ENCODE measurements at places on chromosomes 16 and 17. TPM values are rescaled to one million over a fixed set of nuclear protein-coding genes. Genes with fewer than 3 reads are reported as not detected.

Gene IGF2BP1
- total RNA-seq: not detected

Gene CPD
- 57.8 TPM for total RNA-seq

Gene HASPIN
- 0.16 TPM for total RNA-seq

Gene STARD3
- total RNA-seq: 49.2 TPM

DNA sequence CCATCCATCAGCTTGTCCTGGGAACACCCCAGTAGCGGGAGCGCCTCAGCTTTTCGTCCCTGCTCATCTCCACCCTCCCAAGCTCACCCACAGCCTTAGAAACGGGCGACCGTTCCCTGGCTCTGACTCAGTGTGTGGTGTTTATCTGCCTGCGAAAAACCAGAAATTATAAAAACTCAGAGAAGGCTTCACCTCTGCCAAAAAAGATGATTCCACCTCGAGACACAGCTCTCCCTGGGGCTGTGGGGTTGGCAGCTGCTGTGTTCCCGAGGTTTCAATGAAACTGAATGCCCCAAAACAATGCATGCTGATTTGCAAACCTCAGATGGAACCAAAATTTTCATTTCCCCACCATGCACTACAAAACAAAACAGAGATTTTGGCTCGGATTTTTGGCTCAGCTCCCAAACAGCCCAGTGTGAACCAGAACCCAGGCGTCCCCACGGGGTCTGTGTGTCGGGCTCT is 62.4 kb upstream of the MED9 start:
- DNase-seq: peak; percentile 64

GRCh38 chr16:47375423-47375822 is 85.4 kb downstream of the ITFG1 start:
- no peak for DNase-seq

- DNase-seq: no peak
These were observed 7.2 kb upstream of the MTMR4 start for GRCh38 chr17:58521680-58522079.

GRCh38 chr17:68351395-68351794 is 60.1 kb downstream of the ARSG start:
- DNase-seq: no peak

GRCh38 chr17:5819921-5820685 is 235.8 kb upstream of the NLRP1 start:
- DNase-seq: no peak

GRCh38 chr17:80765241-80765961 is 220.8 kb downstream of the RPTOR start:
- DNase-seq: peak; percentile 69

GRCh38 chr16:70454222-70455034 is at the start of gene FCSK:
Gene FCSK, plus strand, starts transcription at chr16:70454595. Its CDS starts 8,596 bp downstream, at chr16:70463191.
- no peak for DNase-seq

- no peak for DNase-seq
These were observed 11.9 kb upstream of the CCDC182 start for GRCh38 chr17:57756951-57757350.

- DNase-seq: no peak
These were observed 254.9 kb downstream of the PARN start for GRCh38 chr16:14375132-14375491.

All from mesenteric fat pad (tissue), 1 donor.